ENCODE measurements at places on chromosomes 2 and 18.

DNA sequence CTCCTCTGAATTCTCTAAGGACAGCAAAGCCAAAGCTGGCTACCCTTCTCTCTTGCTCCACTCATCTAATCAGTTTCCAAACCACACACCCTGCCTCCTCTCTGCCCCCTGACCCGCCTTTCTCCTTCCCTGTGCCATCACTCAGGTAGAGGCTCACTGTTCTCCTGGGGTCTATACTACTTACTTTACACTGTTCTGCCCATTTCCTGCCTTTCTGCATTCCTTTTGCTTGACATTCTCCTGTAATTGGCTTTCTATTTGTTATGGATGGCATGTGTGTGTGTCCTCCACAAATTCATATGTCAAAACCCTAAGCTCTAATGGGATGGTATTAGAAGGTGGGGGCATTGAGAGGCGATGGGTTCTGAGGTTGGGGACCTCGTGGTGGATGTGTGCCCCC, 675.2 kb upstream of the ID2 start:
- DNase-seq: no peak

- DNase-seq: no peak
Observed at GRCh38 chr2:153953761-153954160, 82.0 kb downstream of the GALNT13 start.

DNA sequence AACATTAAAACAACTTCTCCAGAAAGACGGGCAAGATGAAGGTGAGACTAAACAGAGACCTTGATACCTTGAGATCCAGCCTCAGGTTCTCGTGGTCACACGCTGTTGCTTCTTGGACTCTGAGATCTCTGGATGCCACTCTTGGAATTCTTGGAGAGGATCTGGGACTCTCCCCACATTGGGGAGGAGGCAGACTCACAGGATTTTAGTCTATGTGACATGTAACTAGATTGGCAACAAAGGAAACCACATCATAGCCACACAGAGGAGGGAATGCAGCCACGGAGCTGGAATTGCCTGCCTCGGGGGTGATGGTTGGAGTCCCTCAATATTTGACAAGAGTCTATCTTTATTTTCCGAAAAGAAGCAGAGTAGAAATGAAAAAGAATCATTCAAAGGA, 78.8 kb upstream of the IGFBP5 start:
- DNase-seq: peak; percentile 2

DNA sequence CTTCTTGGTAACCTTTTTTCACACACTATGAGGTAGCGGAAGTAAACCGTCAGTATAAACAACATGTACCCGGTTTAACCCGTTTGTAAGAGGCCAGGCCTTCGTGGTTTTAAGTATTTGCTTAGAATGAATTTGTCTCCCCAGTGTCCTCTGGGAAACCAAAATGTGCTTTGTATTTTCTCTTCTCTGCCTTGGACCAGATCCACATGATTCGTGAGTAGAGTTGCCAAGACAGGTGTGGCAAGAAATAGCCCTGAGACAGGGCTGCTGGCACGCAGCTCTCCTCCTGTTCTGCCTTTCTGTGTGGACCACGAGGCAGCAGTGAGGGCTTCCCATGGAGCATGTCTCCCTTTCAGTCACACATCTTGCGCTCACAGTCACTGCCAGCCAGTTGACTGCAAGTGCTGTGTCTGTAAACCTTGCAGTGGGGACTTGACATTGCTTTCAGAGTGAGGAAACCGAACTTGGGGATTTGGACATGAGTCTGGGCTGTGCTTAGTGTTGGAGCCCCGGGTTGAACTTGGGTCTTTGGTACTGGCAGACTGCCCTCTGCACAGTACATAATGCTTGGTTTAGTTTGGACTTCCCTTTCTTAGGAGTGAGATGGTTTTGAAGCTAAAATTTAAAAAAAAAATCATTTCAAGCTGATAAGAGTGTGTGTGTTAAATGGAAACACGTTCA, 19.1 kb downstream of the BCL2L11 start:
- no peak for DNase-seq

- DNase-seq: no peak
Observed at GRCh38 chr2:12083081-12083581, 336.7 kb downstream of the LPIN1 start.

GRCh38 chr18:39886136-39886535, 2068.9 kb upstream of the PIK3C3 start:
- DNase-seq: no peak

GRCh38 chr2:48221846-48222516, 308.0 kb upstream of the STON1 start:
- DNase-seq: no peak

- no peak for DNase-seq
Observed at GRCh38 chr18:34661464-34662087, 48.5 kb upstream of the DTNA start.

DNA sequence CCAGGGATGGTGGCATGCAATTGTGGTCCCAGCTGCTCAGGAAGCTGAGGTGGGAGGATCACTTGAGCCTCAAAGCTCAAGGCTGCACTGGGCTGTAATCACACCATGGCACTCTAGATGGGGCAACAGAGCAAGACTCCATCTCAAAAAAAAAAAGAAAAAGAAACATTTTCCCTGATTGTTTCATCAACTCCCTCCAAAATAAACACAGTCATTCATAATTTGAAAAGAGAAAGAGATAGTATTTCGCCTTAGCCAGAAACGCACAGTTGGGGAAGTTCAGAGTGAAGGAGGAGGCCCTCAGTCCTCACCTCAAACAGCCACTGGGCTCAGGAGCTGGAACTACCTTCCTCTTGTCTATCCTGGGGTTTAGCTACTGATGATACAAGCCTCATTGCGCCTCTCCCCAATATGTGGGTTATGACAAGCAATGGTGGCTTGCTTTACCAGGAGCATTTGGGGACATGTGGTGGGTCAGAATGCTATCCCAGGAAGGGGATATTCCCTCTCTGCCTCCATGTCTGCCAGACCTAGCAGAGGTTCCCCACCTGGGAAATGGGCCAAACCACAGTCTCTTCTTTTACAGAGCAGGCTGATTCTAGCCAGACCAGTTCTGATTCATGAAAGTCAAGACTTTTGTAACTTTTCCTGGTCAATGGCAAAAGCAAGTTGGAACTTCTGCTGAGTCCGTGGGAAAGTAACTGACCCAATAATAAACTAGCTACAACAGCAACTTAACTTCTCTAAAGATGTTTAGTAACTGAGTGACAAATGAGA, 22.2 kb upstream of the TMEM87B start:
- DNase-seq: no peak

- no peak for DNase-seq
Observed at GRCh38 chr2:239255218-239255617, 145.6 kb downstream of the HDAC4 start.

DNA sequence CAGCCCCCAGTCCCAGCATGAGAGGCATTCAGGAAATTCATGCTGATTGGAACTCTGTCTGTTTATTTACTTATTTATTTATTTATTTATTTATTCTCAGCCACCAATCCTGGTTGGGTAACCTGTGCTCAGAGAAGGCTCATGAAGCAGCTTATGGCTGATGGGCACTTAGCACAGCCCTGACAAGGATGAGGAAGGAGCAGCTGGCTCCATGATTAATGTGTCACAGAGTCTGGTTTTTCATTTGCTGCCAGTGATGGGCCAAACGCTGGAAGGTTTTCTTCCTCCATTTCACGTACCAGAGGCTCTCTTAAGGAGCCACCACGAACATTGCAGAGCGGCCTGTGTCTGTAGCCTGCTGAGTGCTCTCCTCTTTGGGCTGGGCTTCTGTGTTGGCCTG, 28.3 kb upstream of the KCNS3 start:
- no peak for DNase-seq

DNA sequence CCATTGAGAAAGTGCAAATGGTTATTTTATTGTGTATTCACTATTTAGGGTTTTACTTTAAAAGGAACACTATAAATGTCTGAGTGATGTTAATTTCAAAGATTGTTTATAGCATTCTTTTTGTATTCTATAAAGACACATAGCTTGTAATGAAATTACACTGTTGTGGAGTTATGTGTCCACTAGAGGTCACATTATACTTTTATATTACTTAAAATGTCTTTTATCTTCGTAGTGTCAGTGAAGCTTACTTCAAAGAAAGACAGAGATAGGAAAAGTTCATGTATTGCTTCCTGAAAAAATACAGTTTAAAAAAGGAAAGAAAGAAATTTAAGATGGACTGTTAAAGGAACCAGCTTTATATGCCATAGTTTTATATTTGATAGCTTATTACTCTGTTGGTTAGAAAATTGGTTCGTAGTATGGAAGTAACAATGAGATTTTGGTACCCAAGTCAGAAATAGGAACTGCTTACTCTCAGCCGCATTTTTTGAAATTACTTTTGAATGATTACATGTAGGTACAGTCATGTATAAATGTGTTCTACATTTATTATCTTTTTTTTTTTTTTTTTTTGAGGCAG, 20.5 kb downstream of the APLF start:
- no peak for DNase-seq

GRCh38 chr2:231452799-231453508, 11.3 kb downstream of the NCL start:
- no peak for DNase-seq

DNA sequence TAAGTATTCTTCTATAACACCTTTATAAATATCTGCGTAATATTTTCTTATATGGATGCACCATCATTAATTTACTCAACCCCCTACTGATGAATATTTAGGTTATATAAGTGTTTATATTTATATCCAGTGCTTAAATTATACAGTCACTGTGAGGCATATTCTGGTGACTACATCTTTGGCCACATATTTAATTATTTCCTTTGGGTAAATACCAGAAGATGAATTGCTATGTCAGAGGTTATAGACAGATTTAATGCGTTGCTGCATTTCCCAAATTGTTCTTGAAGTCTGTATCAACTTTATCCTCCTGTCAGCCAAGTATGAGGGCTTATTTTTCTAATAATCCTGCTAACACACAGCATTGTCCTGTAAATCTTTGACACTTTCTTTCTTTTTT, 18.7 kb downstream of the DYSF start:
- DNase-seq: no peak

GRCh38 chr2:238420878-238421694, 5.6 kb upstream of the ASB1 start:
- no peak for DNase-seq

- DNase-seq: no peak
Observed at GRCh38 chr2:225379856-225380255, 19.7 kb upstream of the NYAP2 start.

DNA sequence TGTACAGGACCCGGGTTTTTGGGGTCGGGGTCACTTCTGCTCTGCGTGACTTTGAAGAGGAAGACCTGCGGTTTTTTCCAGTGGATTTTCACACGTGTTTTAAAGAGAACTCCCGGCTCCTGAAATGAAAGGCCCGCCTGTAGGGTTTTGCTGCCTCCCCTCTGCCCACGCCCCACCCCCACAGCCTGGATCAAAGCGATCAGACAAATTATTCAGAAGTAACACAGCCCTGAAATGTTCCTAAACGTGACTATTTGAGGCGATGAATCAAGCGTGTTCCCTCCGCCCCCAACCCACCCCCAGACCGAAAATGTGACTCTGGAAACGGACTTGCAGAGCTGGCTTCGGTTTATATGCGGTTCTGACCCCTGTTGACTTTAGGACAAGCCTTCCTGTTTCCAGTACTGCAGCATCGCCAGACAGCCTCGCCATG, 28.7 kb upstream of the SMIM21 start:
- DNase-seq: no peak

DNA sequence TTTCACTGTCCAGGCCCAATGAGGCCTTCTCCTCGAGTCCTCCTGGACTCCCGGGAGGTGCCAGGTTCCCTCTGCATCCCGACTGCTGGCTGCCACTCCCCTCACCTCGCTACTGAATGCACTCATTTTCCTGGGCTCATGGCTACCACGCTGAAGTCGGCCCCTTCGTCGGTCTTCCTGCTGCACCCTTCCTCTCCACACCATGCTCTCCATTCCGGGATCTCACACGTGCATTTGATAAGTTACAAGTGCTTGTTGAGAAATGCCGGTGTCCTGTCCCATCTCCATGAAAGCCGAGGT, 334.7 kb upstream of the MYT1L start:
- no peak for DNase-seq

DNA sequence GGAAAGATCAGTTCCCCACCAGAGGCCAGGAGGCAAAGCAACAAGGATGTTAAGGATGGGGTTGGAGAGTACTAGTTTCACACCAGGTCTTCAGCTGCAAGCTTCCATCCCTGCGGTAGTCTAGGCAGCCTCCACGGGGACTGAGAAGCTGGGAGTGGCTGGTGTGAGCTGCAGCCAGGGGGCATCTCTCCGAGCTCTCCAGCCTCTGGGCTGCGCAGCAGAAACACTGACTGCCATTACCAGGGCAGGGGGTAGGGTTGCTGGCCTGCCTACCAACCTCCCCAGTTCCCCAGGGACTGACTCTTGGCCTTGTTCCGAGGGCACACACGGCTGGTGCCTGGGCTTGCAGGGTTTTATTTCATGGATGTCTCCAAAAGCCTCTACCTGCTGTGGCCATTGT, 15.9 kb downstream of the GATA6 start:
- no peak for DNase-seq

GRCh38 chr2:43199492-43200488, 26.6 kb downstream of the ZFP36L2 start:
- DNase-seq: no peak

DNA sequence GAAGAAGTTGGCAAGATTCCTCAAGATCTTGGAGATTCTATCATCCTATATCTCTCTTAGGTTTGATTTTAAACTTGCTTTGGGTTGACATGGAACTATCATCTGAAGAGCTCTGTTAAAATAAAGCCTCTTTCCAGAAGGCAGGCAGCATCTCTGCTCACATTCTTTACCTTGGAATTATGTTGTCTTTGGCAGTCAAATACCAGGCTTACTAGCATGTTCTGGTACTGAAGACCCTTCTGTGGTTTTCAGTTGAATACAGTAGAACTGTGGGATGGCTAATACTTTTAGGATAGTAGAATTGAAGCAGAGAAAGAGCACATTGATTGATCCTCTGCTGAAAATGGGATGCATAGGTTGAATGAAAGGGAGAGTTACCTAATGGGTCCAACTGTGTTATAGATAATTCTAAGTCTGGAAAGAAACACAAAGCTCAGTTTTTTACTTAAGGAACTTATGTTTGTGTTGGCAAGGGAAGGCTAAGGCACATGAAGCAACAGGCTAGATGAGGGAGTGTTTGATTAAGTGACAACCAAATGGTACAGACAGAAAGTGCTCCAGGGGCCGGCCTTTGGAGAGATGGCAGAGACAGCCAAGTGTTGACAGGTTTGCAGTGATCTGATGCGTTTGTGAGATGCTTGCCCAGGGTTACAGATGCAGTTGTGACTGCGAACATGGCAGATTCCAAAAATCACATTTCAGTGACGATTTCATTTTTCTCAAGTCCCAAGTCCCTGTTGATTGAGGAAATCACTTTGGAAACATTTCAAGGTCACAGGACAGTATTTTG, 397.9 kb downstream of the MEIS1 start:
- DNase-seq: no peak

All from AG09309 (cell line).